ENCODE measurements at places on chromosomes 1 and 21.

DNA sequence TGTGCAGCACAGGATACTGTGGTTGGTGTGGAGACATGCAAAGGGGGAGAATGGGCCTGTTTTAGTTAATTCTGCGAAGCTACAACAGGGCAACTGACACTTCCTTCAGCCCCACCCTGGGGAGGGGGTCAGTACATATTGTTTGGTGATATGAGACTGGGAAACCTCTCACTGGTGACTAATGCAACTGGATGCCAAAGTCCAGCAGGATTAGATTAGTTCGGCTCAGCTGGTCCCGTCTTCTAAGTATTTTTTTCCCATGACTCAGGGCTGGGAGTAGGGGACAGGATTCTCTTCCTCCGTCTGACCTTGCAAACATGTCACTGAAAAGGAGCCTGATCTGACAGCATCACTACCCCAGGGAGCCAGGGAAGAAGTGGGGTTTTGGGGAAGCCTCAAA is 43.0 kb downstream of the PLXNA2 start:
- peak; percentile 57 for ATAC-seq

DNA sequence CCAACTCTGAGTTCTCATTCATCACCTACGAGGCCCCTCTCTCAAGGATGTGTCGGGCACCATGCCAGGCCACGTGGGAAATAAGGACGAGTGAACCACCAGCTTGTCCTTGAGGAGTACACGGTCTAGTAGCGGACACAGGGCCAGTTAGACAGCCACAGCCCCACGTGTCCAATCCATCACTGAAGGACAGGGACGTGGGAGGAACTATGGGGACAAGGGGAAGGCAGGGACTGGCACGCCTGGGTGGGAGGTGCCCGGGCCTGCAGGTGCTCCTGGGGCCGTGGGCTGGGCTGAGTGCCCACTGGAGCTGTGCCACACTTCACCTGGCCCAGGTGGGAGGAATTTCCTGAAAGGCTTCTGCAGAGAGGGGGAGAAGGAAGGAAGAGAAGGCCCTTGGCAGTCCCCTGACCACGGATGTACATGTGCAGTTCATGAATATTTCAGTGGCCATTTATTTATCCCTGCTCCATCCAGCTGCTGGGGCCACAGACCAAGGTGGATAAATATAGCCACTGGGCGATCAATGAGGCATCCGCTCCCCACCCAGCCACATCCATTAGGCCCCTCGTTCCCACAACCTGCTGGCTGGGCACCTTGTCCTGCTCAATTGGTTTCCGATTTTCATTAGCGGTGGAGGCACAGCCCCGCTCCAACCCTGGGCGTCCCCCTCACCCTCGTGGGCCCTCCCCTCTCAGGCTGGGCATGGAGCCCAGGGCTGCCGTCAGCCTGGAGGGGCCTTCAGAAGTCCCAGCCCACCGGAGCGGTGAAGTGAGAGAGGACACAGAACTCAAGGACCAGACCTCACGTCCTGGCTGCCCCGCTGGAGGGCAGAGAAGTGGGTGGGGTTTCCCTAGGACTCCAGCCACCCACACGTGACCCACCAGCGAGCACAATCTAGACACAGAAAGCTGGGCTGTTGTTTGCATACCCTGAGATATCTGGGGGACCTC is 59.5 kb downstream of the CASZ1 start:
- ATAC-seq: no peak

- no peak for ATAC-seq
Measured at GRCh38 chr1:153262070-153262366, 2.5 kb downstream of the LORICRIN start.

GRCh38 chr1:189697113-189697512 is 780.6 kb downstream of the BRINP3 start:
- ATAC-seq: no peak

GRCh38 chr1:176205332-176205914 is 1.7 kb downstream of the COP1 start:
- no peak for ATAC-seq

DNA sequence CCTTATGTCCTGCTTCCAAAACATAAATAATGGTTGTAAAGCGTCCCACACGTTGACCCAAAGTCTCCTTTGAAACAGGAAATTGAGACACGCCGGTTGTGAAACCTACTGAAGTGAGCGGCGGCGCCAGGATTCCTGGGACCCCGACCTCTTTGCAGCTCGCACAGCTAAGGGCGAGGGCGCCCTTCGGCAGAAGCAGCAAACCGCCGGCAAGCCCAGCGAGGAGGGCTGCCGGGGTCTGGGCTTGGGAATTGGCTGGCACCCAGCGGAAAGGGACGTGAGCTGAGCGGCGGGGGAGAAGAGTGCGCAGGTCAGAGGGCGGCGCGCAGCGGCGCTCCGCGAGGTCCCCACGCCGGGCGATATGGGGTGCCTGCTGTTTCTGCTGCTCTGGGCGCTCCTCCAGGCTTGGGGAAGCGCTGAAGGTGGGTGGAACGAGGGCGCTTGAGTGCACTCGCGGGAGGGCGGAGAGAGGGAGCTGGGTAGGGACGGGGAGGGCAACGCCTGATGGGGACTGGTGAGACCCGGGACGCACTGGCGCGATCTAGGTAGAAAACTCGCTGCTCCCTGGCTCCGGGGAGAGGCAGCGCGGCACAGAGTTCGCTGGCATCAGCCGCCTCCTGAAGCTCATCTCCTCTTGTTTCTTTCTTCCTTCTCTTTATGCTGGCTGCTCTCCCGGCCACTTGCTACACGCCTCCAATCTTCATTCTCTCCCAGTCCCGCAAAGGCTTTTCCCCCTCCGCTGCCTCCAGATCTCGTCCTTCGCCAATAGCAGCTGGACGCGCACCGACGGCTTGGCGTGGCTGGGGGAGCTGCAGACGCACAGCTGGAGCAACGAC is at the start of gene CD1D:
CD1D (plus strand) TSS at position 155 of the 836 bp plus-strand sequence; CDS start at position 362, 207 bp downstream.
- peak; percentile 79 for ATAC-seq

DNA sequence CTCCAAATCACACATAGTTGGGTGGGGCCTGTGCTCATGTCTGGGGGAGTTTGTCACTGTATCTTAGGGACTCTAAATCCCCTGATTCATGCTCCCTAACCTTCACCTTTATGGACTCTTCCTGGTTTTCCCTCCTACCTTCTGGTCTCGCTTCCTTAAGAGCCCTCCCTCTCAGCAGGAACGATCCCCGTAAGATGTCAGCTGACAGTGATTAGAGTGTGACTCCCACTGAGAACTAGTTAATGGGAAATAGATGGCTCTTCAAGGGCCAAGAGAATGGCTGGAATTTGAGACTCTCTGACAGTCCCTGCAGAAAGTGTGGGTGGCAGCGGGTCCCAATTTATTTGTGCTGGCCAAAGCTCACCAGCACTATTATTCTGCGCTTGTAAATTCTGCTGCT is 22.0 kb downstream of the LYPD8 start:
- no peak for ATAC-seq

DNA sequence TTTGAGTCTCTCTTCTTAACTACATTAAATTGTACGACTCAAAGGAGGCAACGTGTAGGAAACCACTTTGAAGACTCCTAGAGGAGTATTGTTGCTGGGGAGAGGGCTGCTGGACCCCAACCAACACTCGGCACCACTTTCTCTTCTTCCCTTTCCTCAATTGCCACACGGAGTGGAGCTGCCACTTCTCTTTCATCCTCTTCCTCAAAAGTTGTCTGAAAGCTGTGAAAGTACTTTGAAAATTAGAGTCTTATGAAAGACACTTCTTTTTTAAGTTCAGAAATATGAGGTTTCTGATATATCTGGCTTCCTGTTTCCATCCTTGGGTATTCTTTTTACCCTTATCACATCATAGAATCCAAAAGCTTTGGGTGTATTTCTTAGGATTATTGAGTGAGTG is 59.5 kb downstream of the MRPS6 start:
- ATAC-seq: no peak

GRCh38 chr1:231395076-231395997 is 26.8 kb downstream of the EGLN1 start:
- ATAC-seq: no peak

DNA sequence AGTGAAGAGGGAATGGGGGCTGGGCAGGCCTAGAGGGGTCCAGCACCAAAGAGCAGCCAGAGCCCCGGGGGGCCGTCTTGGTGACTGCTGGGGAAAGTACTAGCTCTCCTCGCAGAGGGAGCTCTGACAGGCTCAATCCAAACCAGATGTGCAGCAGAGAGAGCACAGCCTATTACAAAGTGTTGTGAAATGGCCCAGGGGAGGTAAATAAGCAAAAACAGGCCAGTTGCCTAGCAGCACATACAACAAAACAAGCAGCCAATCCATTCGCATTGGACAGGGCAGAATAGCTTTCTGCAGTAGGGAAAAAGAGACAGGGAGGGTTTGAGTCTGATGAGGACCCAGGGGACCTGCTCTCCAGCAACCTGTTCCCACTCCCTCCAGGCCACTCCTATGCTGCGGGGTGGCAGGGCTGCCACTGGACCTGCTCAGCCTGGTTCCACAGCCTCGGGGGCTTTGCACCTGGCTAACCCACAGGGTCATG is 239.6 kb upstream of the FGGY start:
- peak; percentile 76 for ATAC-seq

GRCh38 chr1:180519846-180520245 is 17.5 kb upstream of the ACBD6 start:
- ATAC-seq: no peak

DNA sequence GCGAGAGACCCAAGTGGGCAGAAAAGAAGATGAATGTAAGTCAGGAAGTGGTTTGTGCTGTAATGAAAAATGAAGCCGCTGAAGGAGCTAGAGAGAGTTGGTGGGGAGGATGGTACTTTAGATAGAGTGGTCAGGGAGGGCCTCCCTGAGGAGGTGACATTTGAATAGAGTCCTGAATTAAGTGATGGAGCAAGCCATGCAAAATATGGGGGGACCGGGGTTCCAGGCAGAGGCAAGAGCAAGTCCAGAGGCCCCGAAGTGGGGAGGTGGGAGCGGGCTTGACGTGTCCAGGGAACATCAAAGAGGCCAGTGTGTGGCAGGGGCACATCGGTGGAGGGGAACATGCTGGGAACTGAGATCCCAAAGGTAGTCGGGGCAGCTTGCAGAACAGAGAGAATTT is 43.1 kb downstream of the OPRD1 start:
- no peak for ATAC-seq

- no peak for ATAC-seq
Measured at GRCh38 chr1:81811757-81812371, 11.1 kb downstream of the ADGRL2 start.

GRCh38 chr1:65429806-65430205 is 9.3 kb downstream of the LEPR start:
- ATAC-seq: no peak

- ATAC-seq: no peak
Measured at GRCh38 chr21:36129219-36129618, 5.7 kb upstream of the CBR3 start.

GRCh38 chr1:12485231-12486058 is 132.6 kb downstream of the DHRS3 start:
- peak; percentile 35 for ATAC-seq

DNA sequence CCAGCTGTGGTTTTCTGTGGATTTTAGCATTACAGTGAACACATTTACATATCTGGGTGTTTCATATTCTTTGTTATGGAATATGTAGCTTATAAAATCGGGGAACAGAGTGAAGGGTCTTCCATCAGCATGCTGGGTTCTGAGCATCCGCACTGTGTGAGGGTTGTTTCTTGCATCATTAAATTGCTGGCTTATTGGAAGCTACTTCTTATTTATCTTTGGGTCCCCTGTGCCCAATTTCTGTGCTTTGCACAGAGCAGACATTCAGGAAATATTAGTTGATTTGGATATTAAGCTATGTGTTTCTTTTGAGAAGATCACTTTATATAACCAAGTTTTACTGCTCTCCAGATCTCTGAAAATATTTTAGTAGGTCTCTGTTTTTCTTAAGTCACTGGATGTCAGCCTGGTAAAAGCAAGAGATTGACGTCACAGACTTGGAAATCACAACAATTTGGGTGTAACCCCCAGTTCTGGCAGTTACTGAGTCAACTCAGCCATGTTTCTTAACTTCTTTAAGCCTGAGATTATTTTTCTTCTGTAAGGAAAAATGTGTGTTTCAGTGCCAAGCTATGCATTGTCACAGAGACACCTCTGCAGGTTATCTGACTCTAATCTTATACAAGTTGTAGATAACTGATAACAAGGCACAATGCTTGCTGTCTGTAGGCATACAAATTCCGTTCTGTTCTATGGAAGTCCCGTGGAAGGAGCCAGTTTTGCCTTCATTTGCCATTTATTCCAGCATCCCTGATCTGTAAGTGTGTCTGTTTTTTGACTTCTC is 258.3 kb upstream of the KAZN start:
- ATAC-seq: no peak

- ATAC-seq: peak; percentile 43
Measured at GRCh38 chr1:64093941-64094340, 109.5 kb upstream of the UBE2U start.

DNA sequence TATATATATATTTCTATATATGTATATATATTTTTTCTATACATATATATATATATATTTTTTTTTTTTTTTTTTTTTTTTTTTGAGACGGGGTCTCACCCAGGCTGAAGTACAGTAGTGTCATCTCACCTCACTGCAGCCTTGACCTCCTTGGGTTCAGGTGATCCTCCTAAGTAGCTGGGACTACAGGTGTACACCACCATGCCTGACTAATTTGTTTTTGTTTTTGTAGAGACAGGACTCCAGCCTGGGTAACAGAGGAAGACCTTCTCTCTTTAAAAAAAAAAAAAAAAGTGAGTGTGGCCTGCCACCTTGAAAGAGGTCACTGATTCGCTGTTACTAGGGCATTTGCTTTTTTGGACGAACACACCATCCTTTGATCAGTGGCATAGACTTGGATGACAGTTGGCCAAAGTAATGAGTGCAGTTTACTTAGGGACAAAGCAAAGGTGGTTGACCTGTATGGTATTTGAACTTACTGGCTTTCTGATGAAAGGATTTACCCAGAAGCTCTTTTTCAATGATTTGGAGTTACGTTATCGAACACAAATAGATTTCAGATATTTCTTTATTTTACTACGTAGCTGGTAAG is 10.8 kb downstream of the SLC25A33 start:
- no peak for ATAC-seq

GRCh38 chr1:234164098-234164709 is 209.1 kb upstream of the COA6 start:
- ATAC-seq: no peak

GRCh38 chr1:62022382-62022983 is 172.2 kb upstream of the L1TD1 start:
- no peak for ATAC-seq

- no peak for ATAC-seq
Measured at GRCh38 chr1:5836776-5837440, 155.3 kb downstream of the NPHP4 start.

- no peak for ATAC-seq
Measured at GRCh38 chr1:9111357-9111691, 17.6 kb downstream of the GPR157 start.

- no peak for ATAC-seq
Measured at GRCh38 chr21:16159213-16159970, 429.6 kb downstream of the USP25 start.

- ATAC-seq: no peak
Measured at GRCh38 chr1:160373696-160374095, 6.8 kb downstream of the NHLH1 start.

All from motor neuron (in vitro differentiated cells).